ENCODE measurements at places on chromosomes 3 and 15. TPM values are rescaled to one million over a fixed set of nuclear protein-coding genes. Genes with fewer than 3 reads are reported as not detected.

The BOC gene
- total RNA-seq, result 4.8 TPM

The GXYLT2 gene
- 4.4 TPM for total RNA-seq

The TNNC1 gene
- total RNA-seq, result 196 TPM

GRCh38 chr3:123339302-123339701 lies 109.6 kb downstream of the ADCY5 start:
- H3K27ac ChIP-seq, result no peak overlapping the region
- no peaks in the 10 kb centered on the region for H3K4me1 ChIP-seq

- no peak overlapping the region for H3K4me3 ChIP-seq
- no peaks in the 10 kb centered on the region for H3K27me3 ChIP-seq
- no peak overlapping the region for H3K27ac ChIP-seq
- H3K4me1 ChIP-seq, result no peaks in the 10 kb centered on the region
- no peaks in the 10 kb centered on the region for H3K36me3 ChIP-seq
These were observed 8.7 kb downstream of the CD86 start for GRCh38 chr3:122063908-122064307.
